ACHN (cell line): ENCODE measurements at places on chromosomes 6 and 20.

GRCh38 chr20:59145247-59145923 lies 18.2 kb upstream of the ZNF831 start:
- no peak for DNase-seq

- DNase-seq: no peak
Measured at GRCh38 chr6:163929538-163929937, 515.0 kb downstream of the QKI start.

GRCh38 chr6:147936703-147937470 lies 405.8 kb upstream of the SASH1 start:
- DNase-seq: no peak

DNA sequence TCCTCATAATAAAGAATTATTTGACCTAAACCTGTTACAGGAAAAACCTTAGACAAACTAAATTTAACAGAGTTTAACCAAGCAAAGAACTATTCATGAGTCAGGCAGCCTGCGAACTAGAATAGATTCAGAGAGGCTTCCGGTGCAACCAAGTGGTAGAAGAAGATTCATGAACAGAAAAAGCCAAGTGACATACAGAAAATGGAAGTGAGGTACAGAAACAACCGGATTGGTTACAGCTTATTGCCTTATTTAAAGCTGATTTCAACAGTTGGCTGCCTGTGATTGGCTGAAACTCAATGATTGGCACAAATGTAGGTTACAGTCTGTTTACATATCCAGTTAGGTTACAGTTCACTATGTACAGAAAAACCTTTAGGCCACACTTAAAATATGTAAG lies 10.1 kb downstream of the PPP1R3G start:
- peak; percentile 68 for DNase-seq

DNA sequence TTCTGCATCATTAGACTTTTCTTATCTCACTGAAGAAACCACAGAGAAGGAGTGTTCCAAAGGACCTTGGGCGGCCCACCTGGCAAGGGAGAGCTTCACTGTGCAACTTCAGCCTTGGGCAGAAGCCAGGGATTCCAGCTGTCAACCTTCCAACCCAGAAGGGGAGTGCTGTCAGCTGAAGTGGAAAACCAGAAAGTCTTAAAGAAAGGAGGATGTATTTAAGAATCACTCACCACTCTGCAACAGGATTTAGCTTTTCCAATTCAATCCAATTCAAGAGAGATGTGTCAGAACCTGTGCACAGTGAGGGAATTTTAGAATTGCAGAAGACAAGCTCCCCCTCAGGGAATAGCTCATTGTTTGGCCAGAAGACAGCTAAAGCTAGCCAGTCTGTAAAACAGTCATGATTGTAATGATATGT lies 553.7 kb downstream of the CD83 start:
- DNase-seq: no peak

DNA sequence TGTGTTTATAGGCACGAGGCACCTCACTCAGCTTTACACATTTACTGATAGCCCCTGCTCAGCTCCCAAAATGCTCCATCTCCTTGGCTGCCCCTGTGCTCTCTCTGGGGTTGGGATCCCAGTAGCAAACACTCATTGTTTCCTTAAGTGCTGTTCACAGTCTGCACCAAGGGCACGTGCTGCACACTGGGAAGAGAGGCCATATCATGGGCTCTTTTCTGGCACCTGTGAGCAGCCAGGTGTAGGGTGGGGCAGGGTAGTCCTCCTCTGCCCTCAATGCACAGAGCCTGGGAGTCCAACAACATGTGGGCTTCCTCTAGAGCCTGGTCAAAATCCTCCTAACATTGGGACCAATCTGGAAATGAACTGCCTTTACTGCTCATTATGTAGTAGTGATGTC lies 67.9 kb downstream of the BANF2 start:
- no peak for DNase-seq

GRCh38 chr20:41800040-41800439 lies 181.9 kb upstream of the CHD6 start:
- DNase-seq: no peak

DNA sequence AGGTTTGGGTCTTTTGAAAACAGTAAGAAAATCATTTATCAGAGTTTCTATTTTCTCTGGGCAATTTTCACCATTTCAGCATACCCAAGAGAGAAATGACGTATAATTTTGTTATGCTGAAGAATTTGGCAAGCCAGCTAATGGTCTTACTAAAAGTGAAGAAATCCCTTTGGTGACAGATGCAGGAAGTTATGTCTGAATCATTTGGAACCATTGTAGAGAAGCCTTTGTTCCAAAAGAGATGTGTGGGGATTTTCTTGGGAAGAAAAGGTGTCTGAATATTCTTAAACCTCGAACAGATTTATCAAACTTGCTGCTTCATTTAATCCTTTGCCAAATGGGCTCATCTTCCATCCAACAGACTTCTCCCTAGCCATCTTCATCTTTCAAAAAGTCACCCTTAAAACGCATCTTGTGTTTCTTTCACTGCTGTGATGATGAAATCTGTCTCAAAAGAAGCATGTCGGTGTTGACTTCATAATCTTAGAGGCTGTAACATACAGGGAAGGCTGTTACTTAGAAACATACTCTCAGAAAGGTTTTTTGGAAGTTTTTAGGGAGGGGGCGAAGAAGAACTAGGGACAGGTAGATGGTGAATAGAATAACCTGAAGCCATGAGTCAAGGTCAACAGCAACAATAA lies 39.5 kb downstream of the CITED2 start:
- no peak for DNase-seq

GRCh38 chr6:33771146-33772081 lies 17.5 kb downstream of the LEMD2 start:
- peak; percentile 84 for DNase-seq

DNA sequence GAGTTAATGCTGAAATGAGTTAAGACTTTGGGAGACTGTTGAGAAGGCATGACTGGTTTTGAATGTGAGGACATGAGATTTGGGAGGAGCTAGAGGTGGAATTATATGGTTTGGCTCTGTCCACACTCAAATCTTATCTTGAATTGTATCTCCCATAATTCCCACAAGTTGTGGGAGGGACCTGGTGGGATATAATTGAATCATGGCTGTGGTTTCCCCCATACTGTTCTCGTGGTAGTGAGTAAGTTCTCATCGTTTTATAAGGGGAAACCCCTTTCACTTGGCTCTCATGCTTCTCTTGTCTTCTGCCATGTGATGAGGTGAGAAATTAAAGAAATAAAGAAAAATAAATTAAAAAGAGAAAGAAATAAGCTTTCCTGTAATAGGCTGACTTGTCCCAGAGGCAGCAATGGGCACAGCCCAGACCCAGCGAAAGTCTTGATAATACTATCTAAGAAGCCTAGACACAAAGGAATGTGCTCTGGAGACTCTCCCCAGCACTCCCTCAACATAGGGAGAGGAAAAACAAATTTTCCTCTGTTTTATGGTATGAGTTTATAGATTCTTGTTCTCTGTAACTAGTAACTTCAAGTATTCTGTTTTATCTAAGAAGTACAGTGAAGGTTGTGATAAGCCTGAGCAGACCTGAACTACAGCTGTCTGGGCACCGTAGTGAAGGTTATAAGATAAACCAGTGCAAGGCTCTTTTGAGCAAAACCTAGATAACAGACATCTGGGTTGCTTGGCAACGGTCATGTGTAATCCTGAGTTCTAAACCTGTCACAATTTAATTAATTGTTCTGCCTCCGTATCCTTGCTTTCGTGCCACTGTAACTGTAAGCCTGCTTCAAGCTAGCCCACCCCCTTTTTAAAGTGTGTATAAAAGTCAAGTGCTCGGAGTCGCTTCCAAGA lies 88.9 kb upstream of the ECI2 start:
- DNase-seq: no peak

DNA sequence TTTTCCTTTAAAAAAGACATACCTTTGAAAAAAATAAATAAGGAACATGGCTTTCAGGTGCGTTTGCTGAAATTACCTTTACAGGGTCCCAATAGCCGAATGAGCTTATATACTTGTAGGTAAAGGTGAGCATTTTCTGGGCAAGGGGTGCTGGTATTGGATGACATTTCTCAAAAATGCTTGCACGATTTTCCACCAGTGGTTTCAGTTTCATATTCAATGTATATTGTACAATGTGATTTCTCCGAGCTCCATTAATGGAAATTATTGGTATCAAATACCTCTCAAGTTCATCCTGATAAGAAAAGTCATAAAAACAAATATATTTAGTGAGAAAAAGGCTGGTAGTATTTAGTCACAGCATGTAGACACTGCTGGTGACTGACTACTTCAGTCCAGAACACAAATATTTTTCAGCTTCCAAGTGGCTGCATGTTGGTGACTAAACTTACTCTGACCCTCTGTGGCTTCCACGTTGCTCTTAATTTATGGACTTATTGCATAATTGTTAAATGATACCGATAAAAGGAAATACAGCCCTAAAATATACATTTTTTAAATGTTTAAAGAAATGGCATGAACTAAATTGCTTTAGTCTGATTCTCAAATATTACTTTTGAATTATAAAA lies 32.9 kb upstream of the ZBTB24 start:
- DNase-seq: no peak

DNA sequence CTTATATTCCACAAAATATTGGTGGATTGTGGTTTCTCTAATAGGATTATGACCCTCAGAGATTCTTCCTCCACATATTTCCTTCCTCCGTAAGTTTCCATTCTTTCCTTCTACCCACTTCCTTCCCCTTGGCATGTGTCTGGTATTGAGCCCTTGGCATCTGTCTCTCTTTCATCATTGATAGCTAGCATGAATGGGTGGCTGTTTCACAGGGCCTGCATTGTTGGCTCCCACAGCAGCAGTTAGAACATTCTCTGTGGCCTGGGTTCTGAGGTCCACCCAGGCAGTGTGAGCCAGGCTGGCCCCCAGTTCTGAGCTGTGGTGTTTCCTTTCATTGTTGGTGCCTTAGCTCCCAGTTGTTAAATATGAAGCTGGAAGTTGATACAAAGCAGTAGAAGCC lies 125.3 kb downstream of the ANKS1A start:
- DNase-seq: no peak

GRCh38 chr6:131167773-131168172 lies 32.5 kb downstream of the AKAP7 start:
- DNase-seq: peak; percentile 6

DNA sequence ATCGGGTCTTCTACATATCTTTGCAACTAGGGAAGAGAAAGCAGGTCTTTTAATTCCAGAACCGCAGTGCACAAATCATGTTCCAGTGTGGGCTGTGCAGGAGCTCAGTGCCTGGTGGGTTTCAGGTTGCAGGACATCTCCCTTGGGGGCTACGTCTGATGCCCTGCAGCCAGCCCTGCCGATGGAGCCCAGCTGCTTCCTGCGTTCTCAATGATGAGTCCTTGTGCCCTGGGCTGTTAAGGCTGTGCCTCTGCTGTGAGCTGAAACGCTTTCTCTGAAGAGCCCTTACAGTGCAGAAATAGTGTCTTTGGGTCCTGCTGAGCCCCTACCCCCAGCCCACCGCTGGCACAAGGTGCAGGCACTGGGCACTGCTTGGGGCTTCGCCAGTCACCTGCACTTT lies 192.9 kb downstream of the SYNDIG1 start:
- DNase-seq: no peak

DNA sequence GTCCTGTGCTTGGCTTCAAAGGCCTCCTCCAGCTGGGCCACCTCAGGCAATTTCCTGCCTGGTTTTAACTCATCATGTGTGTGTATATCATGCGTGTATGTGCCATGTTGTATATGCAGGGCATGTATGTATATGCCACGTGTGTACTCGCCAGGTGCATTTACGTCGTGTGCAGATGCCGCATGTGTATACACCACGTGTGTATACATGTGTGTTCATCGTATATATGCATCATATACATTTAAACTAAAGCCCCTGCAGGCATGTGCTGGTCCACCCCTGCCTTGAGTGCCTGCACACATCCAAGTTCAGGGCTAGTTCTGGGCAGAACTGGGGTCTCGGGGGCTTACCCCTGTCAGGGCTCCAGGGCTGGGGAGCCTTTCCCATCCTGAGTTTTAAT lies 54.0 kb upstream of the SMOC2 start:
- no peak for DNase-seq

DNA sequence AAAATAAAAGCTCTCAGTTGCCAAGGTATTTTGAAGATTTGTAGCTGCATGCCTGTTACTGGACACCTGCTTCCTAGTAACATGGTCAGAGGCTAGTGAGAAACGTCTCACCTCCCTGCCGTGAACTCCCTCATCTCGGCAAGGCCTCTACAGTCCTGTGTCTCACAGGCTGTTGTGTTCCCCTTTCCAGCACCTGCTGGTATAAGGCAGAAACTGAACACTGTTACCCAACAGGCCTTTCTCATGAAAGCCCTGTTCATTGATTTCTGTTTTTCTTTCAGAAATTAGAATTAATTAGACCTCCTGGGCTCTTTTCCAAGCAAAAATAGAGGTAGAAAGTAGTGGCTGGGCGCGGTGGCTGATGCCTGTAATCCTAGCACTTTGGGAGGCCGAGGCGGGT lies 17.6 kb upstream of the SRSF3 start:
- DNase-seq: no peak

DNA sequence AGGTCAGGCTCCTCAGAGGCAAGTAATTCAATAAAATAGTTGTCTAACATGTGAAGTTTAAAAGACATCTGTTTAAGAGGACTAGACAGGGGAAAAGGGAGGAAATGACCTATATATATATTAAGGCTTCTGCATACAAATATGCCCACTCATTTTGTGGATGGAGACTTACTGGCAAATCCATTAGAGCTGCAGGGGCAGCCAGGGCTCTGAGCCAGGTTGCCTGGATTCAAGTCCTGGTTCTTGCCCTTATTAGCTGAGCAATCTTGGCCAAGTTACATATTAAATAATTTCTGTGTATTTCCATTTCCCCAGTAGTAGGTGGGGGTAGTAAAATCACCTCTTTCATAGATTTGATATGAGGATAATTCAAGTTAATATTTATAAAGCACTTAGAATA lies 287.0 kb upstream of the RIMS1 start:
- DNase-seq: no peak

GRCh38 chr6:169559592-169559991 lies 142.2 kb downstream of the WDR27 start:
- DNase-seq: no peak

DNA sequence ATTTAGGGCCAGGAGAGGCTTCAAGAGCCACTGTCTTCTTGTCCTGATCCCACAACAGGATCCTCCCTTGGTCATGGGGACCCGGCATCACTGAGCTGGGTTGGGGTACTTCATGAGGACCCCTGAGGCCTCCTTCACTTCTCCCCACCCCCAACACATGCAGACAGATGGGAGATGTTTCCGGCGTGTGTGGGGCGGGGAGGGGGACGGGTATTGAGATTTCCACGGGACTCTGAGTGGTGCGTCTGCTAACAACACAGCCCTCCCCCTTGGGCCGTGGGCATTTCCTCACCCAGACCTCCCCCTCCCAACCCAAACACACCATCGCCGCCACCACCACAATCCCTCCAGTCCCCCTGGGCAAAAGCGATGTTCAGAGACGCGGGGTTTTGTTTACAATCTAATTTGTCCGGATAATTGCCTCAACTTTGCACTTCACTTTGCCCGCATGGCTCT lies 906 bp upstream of the FOXP4 start:
- DNase-seq: no peak

- DNase-seq: no peak
Measured at GRCh38 chr6:43058531-43058930, 703 bp downstream of the MRPL2 start.

- no peak for DNase-seq
Measured at GRCh38 chr20:64047968-64048401, 1.5 kb downstream of the SOX18 start.
